ENCODE measurements at places on chromosomes 13 and 19.

DNA sequence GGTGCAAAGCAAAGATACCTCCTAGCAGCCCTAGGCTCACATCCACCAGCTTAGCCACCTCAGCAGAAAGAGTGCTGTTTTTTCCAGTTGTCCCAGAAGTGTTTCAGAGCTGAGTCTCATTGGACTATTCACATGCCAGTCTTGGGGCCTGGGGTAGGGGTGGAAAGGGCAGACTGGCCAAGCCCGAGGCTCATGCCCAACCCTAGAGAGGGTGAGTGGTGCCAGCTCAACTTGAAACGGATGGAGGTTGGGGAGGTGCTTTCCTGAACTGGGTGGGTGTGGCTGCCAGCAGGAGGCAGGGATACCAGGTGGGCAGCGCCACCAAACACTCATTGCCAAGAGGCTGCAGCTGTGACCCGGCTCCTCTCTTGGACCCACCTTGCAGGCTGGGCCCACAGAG is 116.9 kb downstream of the DPF1 start:
- DNase-seq: no peak

- no peak for DNase-seq
These were observed 78.2 kb downstream of the SHISA2 start for GRCh38 chr13:25973576-25973975.

DNA sequence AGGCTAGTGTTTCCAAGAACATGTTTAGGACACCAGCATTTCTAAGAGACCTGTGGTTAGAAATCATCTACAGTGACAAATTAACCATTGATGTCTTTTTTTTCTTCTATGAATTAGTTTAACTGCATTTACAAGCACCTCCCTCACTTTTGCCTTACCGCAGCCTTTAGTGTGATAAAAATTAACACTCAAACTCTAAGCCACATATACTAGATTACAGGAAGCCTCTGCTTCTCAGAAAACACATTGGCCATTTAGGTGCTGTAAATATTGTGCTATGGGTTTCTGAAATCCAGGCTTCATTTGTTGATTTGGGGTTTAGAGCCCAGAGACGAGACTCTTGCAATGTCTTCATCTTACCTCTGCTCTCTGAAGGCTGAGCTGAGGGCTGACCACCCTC is 34.6 kb upstream of the OLFM4 start:
- no peak for DNase-seq

DNA sequence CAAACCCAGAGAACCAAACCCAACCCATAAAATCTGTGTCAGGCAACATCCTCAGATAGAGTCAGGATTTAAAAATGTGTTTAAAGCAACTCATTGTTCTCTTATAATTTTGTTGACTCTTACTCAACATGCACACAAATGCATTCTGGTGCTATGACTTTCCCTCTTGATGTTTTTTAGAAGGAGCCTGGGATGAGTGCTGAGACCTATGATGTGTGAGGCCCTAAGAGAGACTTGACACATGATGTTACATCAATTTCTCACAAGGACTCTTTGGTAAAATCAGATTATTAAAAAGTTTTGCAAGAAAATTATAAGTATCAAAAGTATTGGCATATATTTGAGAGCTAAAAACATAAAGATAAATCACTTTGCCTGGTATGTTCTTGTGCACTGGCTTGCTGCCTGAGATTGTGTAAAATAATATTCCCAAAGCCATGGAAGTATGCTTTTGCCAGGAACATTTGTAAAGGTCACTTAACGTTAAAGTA is 173.9 kb downstream of the DCLK1 start:
- no peak for DNase-seq

DNA sequence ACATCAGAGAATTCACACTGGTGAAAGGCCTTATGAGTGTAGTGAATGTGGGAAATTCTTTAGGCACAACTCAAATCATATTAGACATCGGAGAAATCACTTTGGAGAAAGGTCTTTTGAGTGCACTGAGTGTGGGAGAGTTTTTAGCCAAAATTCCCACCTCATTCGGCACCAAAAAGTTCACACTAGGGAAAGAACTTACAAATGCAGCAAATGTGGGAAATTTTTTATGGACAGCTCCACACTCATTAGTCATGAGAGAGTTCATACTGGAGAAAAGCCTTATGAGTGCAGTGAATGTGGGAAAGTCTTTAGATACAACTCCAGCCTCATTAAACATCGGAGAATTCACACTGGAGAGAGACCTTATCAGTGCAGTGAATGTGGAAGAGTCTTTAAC is 10.1 kb downstream of the ZNF17 start:
- no peak for DNase-seq

Data from NCI-H1436 treated with DMSO at 0.1 percent for 48 hours (cell line).